Ovary (tissue), 10 donors: ENCODE measurements at places on chromosomes 2 and 18. TPM values are rescaled to one million over a fixed set of nuclear protein-coding genes. Genes with fewer than 3 reads are reported as not detected.

- DNase-seq, result no peak
Observed at GRCh38 chr2:236156095-236156859, 11.9 kb downstream of the GBX2 start.

STK36 gene
- polyA plus RNA-seq, result 28.7 TPM

MC4R gene
- polyA plus RNA-seq, result 0.45 TPM

C2orf72 gene
- polyA plus RNA-seq, result 0.13 TPM

DNA sequence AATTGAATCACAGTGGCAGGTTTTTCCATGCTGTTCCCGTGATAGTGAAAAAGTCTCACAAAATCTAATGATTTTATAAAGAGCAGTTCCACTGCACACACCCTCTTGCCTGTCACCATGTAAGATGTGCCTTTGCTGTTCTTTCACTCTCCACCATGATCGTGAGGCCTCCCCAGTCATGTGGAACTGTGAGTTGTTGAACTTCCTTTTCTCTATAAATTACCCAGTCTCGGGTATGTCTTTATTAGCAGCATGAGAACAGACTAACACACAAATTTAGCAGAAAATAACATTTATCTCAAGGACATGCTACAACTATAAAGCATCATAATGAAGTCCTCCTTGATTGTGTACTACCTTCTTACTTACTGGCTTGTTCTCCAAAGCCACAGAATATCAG, 1526.0 kb downstream of the LRP1B start:
- DNase-seq, result no peak

DNA sequence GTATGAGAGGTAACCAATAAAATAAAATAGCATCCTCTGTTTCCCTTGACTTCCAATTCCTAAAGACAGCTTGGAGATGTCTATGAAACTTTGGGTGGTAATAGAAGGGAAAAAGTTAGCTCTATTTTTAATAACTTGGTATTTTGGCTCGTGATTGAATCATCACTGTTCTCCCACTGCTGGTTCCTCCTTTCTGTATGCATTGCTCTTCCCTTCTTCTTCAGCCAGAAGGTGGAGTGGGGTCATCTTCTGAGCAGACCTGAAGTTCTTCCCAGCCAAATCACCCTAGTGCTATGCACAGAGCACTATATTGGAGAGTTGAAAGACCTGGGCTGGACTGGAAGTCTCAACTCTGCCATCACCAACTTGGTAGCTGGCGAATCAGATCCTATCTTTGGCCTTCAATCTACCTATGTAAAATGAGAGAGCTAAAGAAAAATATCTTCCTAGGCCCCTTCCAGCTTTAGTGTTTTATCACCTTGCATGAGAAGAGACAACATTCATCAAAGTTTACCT, 54.1 kb downstream of the CPO start:
- DNase-seq, result no peak

- no peak for DNase-seq
Observed at GRCh38 chr2:8193146-8193545, 488.7 kb upstream of the ID2 start.

CCDC74A gene
- 5.3 TPM for polyA plus RNA-seq

- DNase-seq, result no peak
Observed at GRCh38 chr18:14949800-14950664, 202.1 kb downstream of the ANKRD30B start.

DNA sequence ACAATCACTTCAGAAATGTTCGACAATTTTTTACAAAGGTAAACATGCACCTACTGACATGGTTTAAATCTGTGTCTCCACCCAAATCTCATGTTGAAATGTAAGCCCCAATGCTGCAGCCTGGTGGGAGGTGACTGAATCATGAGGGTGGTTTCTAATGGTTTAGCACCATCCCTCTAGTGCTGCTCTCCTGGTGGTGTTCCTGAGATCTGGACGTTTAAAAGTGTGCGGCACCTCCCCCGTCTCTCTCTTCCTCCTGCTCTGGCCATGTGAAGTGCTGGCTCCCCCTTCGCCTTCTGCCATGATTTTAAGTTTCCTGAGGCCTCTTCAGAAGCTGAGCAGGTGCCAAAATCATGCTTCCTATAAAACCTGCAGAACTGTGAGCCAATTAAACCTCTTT, 28.3 kb downstream of the MAP3K2 start:
- DNase-seq, result no peak

GRCh38 chr2:66832646-66833435, 397.9 kb downstream of the MEIS1 start:
- DNase-seq, result no peak

GRCh38 chr2:18792226-18792629, 202.9 kb upstream of the NT5C1B start:
- DNase-seq, result no peak

DNA sequence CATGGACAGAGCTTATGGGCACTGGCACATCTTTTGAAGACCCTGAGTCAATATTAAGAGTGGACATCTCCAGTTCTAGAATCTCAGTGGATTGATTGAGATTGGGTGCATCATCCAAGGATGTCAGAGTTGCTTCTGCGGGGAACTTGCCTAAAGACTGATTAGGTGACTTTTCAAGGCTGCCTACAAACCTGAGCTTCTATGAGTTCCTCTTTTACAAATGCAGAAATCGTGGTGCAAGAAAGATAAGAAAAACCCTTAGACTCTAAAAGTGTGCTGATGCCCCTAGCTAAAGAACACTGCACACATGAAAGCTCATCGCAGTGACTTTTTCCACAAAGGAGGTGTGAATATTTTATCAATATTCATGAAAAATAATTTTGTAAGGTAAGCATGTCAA, 86.8 kb upstream of the NEDD4L start:
- no peak for DNase-seq

CROCC2 gene
- 0.18 TPM for polyA plus RNA-seq

- DNase-seq, result no peak
Observed at GRCh38 chr2:228841877-228842276, 429.2 kb downstream of the PID1 start.

DNA sequence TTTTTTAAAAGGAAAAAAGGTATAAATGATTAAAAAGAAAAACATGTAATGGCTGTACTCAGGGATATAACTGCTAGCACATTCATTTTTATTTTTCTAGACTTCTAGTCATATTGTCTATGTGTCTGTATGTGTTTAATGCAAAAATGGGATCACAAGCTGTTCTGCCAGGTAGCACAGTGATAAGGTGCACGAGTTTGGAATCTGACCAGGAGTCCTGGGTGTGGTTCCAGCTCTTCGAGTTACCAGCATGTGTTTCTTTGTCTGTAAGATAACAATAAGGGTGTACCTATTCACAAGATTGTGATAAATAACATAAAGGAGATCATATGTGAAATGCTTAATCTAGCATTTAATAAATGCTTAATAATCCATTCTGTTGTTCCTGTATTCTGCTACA, 145.3 kb downstream of the PKP4 start:
- DNase-seq, result no peak

MROH2A gene
- polyA plus RNA-seq, result not detected

- DNase-seq, result no peak
Observed at GRCh38 chr18:1585881-1586488, 681.3 kb downstream of the ADCYAP1 start.

DCC gene
- polyA plus RNA-seq, result 0.42 TPM

GRCh38 chr2:32811696-32812095, 135.1 kb upstream of the LTBP1 start:
- no peak for DNase-seq

GRCh38 chr2:133148187-133148586, 420.1 kb downstream of the NCKAP5 start:
- no peak for DNase-seq

DNA sequence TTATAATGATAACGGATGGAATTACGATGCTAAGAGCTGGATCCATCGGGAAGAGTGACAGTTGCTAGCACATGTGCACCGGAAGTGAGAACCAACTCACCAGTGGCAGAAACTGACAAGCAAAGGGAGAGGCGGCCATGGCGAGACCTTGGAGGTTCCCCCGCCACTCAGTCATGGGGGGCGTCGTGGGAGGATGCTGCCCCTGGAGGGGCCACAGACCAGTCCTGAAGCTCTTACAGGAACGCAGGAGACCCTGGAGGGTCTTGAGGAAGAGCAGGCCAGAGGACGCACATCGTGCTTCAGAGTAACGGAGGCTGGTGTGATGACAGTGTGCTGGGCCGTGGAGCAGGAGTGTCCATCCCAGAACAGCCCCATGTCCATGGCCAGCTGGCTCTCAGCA, 53.1 kb upstream of the KCNG2 start:
- no peak for DNase-seq

IL1RL1 gene
- 0.48 TPM for polyA plus RNA-seq

TBC1D8 gene
- polyA plus RNA-seq, result 10.8 TPM

CD302 gene
- 59.7 TPM for polyA plus RNA-seq

RGPD3 gene
- 0.15 TPM for polyA plus RNA-seq

TMEM247 gene
- not detected for polyA plus RNA-seq

DNA sequence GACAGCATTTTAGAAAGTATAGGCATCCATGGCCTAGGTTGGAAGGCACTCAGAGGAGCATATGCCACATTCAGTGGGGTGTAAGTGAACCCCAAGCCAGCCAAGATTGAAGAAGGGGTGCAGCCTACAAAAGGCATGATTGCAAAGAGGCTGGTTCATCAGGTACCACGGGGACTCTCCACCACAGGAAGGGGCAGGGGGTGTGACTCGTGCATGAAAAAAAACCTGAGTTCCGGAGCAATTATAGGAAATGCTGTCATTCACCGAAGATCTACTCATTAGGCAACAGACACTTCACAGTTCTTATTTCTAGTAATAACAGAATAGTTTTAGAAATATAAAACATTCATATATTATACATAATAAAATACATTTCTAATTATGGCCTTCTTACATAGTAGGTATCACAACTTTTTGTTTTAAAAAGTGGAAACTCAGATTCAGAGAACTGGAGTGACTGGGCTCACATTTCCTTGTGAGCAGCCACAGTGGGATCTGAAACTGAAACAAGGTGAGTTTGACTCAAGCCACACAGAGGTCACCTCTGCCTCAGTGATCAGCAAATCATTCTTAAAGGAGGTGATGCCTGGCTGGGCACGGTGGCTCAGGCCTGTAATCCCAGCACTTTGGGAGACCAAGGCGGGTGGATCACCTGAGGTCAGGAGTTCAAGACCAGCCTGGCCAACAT, 188.4 kb upstream of the GYPC start:
- DNase-seq, result no peak

GRCh38 chr2:46368401-46368800, 71.2 kb downstream of the EPAS1 start:
- DNase-seq, result no peak

GRCh38 chr18:9550429-9550828, 63.9 kb downstream of the PPP4R1 start:
- DNase-seq, result no peak

DNA sequence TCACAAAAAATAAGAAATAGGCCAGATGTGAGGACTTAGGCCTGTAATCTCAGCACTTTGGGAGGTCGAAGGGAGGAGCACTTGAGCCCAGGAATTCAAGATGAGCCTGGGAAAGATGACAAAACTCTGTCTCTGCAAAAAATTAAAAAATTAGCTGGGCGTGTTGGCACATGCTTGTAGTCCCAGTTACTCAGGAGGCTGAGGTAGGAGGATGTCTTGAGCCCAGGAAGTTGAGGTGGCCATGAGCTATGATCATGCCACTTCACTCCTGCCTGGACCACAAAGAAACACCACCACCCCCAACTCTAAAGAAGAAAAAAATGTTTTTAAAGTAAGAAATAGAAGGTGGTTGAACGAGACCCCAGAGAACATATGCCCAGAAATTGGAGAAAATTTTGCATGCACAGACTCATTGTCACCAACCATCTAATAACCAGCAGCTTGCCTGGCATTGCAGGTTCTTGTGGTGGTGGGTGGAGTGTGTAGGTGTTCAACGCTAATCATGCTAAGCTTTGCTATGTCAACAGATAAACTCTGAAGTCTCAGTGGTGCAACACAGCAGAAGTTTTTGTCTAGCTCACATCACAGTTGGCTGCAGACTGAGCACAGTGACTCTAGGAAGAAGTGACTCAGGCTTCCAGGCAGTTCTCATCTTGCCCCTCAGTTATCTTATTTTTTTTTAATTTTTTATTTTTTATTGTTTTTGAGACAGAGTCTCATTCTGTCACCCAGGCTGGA, 18.6 kb downstream of the ARL4C start:
- DNase-seq, result no peak

CCL20 gene
- 0.65 TPM for polyA plus RNA-seq

KYNU gene
- polyA plus RNA-seq, result 0.40 TPM

DNA sequence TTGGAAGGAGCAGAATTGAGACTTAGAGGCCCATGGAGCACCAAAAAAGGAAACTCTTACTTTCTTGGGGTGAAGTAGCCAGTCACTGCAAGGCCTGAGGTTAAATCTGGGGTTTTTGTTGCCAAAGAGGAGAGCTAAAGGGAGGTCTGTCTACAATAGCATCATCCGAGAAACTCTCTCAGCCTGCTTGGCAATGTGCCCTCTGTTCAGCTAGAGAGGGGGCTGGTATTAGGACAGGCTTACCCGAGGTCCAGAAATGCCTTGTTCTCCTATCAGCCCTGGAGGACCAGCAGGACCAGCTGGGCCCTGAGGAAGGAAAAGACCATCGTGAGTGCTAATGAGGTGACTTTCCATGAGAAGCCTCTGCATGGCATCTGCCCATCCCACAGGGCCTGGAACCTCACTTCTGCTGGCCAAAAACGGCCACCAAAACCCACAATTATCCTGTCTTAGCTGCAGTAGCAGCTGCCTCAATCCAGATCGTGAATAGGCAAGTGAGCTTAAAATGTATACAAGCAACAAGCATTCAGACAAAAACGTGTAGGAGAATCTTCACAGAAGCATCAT, 61.6 kb downstream of the COL6A3 start:
- no peak for DNase-seq

GRCh38 chr2:45889620-45890370, 238.3 kb downstream of the PRKCE start:
- DNase-seq, result no peak

PROKR1 gene
- 0.03 TPM for polyA plus RNA-seq

GRCh38 chr2:60469536-60470317, 83.7 kb downstream of the BCL11A start:
- DNase-seq, result no peak

TAF1B gene
- 6.4 TPM for polyA plus RNA-seq

DNA sequence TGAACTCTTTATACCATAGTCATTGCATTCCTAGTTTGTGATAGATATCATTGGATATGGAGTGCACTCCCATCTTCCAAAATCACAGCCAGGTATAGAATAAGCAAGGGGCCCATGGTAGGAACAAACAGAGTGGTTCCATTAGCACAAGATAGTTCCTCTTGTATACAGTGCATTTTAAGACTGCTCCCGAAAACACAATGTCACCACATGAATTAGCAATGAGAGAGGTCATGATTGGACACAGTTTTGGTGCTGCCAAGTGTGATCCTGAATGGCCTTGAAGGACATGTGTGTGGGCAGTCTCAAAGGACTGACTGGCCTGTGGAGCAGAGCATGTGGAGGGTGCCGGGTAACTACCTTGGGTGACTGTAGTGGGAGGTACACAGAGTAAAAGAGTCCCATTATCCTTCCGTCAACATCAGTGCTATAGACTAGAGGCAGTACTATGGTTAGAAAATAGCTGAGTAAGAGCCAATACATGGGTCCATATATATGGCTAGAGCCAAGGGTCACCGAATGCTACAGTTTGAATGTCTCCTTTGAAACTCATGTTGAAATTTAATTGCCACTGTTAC, 549.9 kb downstream of the DSC3 start:
- no peak for DNase-seq

DNA sequence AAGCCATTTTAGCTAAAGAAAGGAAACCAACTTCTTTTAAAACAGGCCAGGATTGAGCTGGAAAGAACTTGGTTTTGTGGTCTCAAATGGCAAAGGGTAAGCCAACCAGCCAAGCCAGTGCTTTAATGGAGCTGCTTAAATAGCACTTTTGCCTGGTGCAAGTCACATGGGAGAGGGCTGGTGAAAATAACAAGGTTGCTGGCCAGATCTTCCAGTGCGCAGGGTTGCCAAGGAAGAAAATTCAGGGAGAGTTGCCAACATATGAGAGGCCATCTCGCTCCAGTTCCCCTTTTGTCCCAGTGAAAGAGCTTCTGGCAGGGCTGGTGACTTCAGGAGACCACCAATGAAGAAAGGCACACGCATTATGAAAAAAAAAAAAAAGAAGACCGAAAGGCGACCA, 57.3 kb downstream of the IRS1 start:
- no peak for DNase-seq
